Activated CD8-positive, alpha-beta T cell treated with anti-CD3 and anti-CD28 coated beads for 36 hours (primary cell): ENCODE measurements at places on chromosomes 2 and 18. TPM values are rescaled to one million over a fixed set of nuclear protein-coding genes. Genes with fewer than 3 reads are reported as not detected.
A peak's percentile ranks its signal among the peaks of the same experiment; 100 is the strongest.

Gene INSIG2
- 104 TPM for total RNA-seq

DNA sequence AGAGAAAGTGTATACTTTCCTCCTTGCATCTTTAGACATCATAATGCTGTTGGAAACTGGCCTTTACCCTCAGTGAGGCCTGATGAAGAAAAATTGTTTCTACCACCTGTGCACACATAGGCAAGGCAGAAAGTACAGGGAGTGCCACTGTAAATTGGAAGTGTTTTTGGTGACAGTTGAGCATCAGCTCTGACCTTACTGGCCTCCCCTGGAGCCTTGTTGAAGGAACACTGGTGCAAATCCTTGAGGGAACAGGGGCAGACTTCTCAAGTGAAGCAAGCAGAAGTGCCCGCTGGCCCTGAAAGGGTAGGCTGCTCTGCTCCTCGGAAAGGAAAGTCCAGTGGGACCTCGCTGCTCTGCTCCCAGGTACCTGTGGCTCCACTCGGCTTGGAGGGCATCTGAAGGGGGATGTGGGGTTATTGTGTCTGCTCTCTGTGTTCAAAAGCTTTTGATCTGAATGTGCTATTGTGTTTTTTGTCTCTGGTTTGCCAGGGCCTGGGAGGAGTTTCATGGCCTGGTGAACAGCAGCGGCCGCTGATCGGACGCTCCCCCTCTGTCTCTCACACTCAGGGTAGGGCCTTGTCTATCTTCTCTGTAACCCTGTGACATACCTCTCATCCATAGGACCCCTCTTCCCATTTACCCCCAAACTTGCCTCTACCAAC lies 23.4 kb downstream of the EIF4E2 start:
- DNase-seq: no peak

GRCh38 chr18:20996418-20996817 lies 115.2 kb downstream of the ROCK1 start:
- no peak for DNase-seq

- no peak for DNase-seq
Observed at GRCh38 chr2:156021146-156022040, 311.1 kb downstream of the NR4A2 start.

DNA sequence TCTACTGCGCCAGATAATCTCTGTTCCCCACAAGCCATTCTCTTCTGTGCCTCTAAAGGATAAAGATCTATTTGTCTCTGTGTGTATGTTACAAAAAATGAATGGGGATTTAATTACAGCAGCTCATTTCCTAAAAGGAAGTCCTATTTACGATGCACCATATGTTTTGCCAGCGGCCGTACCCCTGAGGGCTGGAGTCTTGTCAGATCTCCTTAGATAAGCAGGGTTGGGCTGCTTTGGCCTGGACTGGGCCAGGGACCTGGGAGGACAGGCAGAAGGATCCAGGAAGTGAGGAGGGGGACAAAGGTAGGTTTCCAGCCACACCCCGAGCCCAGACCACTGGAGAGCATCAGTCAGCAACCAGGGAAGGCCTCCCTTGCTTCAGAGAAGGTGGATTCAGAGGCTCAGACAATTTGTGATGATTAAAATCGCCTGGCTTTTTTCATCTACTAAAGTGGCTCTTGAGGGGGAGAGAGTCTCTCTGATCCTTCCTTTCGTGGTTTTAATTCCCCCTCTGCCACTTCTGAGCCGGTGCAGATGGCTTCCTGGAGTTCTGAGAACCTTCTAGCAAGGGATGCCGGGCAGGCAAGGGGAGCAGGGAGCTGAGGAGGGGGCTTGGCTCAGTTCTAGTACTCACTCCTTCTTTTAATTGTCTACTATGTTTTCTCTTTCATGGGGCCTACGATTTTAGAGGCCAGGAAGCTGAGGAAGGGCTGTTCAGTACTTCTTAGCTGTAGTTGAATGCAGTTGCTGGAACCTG lies 42.1 kb downstream of the MYCN start:
- no peak for DNase-seq

GRCh38 chr2:159427048-159427447 lies 140.5 kb upstream of the WDSUB1 start:
- DNase-seq: no peak

Gene BMP10
- not detected for total RNA-seq

Gene RAB27B
- not detected for total RNA-seq

GRCh38 chr2:223083402-223084070 lies 31.5 kb downstream of the KCNE4 start:
- DNase-seq: no peak

Gene LCLAT1
- total RNA-seq: 19.0 TPM

DNA sequence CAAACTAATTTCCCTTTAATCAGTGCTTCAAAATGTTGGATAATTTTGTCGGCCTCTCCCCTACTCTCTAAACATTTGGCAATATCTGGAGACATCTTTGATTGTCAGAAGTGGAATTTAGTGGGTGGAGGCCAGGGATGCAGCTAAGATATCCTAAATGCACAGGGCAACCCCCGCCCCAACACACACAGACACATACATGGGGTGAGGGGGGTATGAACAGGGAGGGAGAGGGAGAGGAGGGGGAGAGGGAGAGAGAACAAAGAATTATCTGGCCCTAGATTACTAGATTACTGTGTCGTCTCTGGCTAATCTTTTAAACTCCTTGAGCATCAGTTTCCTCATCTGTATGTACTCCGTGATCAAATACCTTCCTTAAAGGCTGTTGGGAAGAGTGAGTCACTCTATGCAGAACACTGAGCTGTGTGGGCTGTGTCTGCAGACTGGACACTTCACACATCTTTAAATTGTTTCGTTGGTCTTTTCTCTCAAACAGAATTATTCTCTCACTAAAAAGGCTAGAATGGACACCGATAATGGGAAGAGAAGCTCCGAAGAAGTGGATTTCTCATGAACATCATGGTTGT lies 2.9 kb downstream of the RNF149 start:
- DNase-seq: peak; percentile 22

DNA sequence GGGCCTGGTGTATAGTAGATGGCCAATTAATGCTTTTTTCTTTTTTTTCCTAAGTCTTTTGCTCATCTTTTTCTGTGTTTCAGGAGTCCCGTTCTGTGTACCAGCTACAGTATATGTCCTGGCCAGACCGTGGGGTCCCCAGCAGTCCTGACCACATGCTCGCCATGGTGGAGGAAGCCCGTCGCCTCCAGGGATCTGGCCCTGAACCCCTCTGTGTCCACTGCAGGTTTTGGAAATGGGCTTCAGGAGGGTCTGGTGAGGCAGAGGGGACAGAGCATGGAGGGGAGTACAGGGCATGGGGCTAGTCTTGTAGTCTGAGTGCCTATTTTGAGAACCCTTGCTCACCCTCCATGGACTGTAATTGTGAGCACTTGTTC lies 14.1 kb downstream of the PTPN18 start:
- no peak for DNase-seq

Gene UGT1A9
- not detected for total RNA-seq

GRCh38 chr2:43340945-43341356 lies 114.5 kb upstream of the ZFP36L2 start:
- DNase-seq: no peak

GRCh38 chr2:182616471-182617393 lies 99.3 kb upstream of the DNAJC10 start:
- DNase-seq: no peak

GRCh38 chr2:145874466-145874865 lies 1354.5 kb upstream of the ZEB2 start:
- DNase-seq: no peak

DNA sequence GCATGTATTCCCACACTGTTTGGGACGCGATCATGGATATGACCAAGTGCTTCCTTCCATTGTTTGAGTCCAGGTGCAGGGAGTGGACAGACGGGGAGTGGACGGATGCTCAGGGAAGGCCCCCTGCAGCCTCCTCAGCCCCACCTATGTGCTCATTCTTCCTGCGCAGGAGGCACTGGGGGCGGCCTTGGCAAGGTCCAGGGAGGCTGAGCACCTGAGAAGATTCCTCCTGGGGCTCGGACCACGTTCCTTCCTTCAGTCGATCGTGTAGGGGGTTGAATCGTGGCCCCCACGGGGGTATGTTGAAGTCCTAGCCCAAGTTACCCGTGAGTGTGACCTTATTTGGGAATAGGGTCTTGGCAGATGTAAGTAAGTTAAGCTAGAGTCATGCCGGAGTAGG lies 60.4 kb downstream of the ASB1 start:
- no peak for DNase-seq

GRCh38 chr18:44881461-44882162 lies 200.9 kb downstream of the SETBP1 start:
- no peak for DNase-seq

DNA sequence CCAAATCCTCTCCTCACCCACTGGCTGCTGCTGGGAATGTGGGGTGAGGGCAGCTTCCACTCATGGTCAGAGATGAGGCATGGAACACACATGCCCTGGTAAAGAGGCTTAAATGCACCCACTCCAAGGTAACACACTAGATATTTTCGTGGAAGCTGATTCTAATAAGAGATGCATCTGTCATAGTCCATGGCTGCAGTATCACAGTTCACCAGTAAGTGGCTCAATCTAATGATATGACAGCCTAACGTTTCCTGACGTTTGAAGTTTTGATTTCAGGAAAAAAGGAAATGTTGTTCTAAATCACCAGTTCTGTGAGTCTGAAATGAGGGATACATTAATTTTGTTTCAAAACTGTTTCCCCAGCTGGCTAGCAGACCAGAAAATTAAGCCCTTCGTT lies 38.2 kb downstream of the LCT start:
- DNase-seq: no peak

DNA sequence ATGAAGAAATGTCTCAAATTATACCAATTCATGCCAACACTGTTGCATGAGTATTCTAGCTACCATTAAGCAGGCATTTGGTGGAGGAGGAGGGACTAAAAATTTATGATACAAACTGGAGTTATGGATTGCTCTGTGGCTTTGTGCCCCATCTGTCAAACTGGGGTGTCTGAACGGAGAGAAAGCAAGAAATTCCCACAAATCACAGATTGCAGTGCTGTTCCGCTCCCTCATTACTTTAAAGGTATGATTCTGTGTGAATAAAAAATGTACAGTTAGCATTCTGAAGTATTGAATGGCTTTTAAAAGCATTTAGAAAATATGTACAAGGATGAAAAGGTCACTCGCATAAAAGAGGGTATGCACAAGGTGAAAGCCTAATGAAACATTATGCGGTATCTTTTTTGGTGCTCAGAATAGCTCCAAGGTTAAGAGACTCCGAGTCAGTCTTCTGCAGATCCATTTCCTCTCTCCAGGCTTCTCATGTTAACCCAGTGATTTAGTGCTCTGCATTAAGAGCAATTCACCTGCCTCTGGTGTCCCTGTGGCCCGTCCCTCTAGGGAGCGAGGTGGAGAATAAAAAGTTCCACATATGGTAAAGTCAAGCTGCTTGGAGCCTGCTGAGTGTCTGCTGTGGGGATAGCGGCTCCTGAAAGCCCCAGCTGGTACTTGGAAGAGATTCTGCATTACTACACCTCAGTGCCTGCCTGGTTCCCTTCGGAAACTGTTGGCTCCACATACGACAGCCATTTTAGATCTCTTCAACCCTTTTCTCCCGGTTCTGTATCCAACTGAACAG lies 184.2 kb downstream of the ZNF521 start:
- DNase-seq: no peak

GRCh38 chr2:84137034-84137433 lies 322.0 kb downstream of the SUCLG1 start:
- DNase-seq: no peak

GRCh38 chr2:158724803-158725381 lies 70.2 kb upstream of the DAPL1 start:
- no peak for DNase-seq

DNA sequence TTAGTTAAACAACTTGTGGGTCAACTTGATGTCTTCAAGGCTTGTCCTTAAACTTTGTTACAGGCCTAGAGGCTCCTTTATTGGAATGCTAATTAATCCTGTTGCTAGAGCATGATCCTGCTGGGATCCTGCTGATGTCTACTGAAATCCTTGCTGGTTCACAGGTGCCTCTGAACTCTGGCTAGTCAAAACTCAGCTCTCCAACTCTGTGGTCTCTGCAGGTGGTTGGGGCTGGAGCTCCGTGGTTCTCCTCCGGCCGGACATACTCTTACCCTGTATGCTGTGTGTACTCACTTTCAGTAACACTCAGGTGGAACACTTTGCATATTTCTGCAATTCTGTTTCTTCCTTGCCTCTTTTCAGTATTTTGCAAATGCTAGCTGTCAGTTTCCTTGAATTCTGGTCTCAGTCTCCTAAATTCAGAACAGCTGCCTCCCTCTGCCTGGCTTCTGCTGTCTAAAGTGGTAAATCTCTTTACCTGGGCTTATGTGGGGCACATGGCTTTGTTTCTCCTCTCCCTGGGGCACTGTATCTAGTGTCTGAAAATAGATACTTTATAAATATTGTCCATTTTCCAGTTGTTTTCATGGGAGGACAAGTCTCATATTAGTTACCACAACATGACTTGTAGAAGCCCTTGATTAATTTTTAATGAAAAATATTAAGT lies 113.0 kb downstream of the ATP9B start:
- DNase-seq: no peak

Gene KLHL41
- not detected for total RNA-seq

GRCh38 chr2:54504866-54505265 lies 48.7 kb downstream of the SPTBN1 start:
- no peak for DNase-seq

Gene ORMDL1
- total RNA-seq: 48.2 TPM

DNA sequence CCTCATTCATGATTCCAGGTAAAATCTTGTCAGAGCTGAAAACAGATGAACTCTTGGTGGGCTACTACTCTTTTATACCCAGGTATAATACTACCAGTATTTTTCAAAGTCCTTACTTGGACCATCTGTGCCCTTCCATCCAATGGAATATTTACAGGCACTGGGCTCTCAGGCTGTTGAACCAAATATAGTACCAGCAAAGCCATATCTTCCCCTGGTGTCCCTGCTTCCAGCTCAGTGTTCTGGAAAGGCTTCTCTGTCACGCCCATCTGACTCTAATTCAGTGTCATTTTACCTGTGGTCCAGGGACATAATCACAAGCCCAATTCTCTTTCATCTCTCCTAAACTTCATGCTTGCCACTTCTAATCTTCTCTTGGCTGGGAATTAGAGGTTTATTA lies 119.2 kb upstream of the STK17B start:
- DNase-seq: no peak

- no peak for DNase-seq
Observed at GRCh38 chr2:207265869-207266268, 100.1 kb upstream of the KLF7 start.

DNA sequence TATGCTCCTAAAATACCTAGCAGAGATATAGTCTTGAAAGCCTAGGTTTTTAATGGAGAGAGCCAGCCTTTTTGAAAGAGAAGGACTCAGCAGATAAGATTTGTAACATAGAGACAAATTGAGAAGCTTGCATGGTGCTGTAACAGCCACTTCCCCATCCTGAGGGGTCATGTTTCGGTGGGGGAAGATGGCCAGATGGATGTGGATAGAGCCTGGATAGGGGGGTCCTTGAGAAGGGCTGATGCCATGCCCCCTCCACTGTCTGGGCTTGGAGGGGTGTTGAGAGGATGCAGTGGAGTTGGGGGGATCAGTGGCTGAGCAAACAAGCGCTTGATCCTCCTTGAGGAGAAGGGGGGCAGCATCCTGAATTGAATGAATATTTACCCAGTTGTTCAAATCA lies 178.0 kb upstream of the HS6ST1 start:
- DNase-seq: no peak
